GM12892 (cell line): ENCODE measurements at places on chromosomes 1 and 21.

- no peak for DNase-seq
Measured at GRCh38 chr1:15090373-15090772, 63.2 kb upstream of the TMEM51 start.

GRCh38 chr1:226402739-226403165, 5.1 kb downstream of the PARP1 start:
- no peak for DNase-seq

- DNase-seq: no peak
Measured at GRCh38 chr1:224378855-224379631, 22.4 kb downstream of the CNIH4 start.

- DNase-seq: no peak
Measured at GRCh38 chr1:28129150-28129549, 40.7 kb upstream of the EYA3 start.

DNA sequence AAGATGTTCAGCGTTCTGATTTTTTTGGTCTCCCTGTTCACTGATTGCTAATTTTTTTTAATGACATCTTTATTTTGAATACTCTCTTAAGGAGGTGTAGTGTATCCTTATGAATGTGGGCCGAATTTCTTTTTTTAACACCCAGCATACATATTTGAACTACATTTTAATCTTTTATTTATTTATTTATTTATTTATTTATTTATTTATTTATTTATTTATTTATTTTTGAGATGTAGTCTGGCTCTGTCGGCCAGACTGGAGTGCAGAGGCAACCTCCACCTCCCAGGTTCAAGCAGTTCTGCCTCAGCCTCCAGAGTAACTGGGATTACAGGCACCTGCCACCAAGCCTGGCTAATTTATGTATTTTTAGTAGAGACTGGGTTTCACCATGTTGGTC, 15.1 kb downstream of the ZBTB8A start:
- DNase-seq: no peak

DNA sequence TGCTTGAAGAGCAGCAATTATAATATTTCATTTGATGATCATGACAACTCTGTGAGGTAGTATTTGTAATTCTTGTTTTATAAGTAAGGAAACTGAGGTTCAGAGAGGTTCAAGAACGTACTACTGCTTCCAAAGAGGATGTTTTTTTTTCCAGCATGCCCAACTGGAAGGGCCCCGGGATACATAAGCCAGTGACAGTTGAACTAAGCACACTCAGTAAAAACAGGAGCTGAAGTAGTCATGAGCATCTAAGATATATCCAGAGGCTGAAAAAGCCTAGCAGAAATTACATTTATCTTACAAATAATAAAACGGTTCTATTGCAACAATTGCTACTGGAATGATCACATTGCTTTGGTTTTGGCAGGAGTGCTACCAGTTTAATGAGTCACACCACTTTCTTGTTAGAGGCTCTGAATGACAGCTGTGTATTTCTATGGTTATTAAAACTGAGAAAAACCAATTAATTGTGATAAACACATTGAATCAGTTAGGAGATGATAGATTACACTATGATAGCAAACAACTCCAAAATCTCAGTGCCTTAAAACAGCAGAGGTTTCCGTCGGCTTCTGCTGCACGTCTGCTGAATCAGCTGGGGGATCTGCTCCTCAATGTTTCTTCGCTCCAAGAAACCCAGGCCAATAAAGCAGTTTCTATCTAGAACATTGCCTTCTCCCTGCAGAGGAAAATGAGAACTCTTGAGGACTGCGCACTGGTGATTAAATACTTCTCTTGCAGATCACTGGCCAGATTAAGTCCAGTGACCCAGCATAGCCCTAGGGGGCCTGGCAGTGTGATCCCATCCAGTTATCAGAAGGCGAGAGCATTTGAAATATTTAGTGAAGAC, 522.7 kb downstream of the PLPP3 start:
- no peak for DNase-seq

DNA sequence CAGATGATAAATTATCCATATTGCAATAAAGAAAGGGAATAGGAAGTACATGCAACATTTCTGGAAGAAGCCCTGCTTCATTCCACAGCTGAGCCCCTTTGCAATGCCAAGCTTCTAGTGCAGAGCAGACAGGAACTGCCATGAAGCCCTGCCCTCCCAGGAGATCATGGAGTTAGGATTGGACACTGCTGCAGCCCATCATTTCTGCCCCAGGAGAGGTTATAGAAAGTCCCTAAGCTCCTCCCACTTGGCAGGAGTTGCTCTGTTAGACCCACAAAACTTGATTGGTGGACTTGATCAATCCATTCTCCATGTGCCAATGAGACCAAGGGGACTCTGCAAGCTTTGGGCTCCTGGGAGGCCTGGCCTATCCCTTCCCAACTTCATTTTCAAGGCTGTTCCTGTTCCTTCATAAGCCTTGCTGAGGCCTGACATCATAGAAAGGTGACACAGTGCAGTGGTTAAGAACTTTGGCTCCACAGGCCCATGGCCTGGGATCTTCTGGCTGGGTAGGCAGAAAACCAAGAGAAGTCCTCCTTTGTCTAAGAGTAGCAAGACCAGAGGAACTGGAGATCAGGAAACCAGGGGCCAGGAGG, 1.3 kb upstream of the LAPTM5 start:
- no peak for DNase-seq

GRCh38 chr1:6485168-6486101, 6.0 kb downstream of the PLEKHG5 start:
- DNase-seq: no peak

DNA sequence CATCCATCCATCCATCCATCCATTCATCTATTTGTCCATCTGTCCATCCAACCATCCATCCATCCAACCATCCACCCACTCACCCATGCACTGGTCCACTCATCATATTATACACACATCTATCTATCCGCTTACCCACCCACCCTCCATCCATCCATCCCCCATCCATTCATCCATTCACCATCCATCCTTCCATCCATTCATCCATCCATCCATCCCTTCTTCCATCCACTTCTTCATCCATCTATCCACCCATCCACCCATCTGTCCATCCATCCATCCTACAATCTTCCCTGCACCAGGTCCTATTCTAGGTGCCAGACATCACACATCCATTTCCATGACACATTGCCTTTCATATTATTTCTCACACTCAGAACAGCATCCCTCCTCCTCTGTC, 87.1 kb upstream of the ROR1 start:
- no peak for DNase-seq

- DNase-seq: no peak
Measured at GRCh38 chr1:201533836-201534235, 5.1 kb upstream of the NAV1 start.

DNA sequence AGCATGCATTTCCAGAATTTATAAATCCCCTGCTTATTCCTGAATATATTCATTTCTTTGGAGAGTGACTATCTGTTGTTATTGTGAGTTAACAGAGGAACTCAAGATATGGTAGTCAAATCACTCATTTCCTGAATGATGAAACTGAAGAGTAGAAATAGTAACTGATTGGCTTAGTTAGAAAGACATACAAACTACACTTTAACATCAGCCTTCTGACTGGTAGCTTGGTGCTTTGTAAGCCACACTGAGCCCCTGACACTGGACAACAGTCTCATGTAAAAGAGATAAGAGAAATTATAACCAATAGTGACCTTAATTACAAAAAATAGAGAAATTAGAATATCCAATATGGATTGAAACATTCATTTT, 4.8 kb downstream of the GBP7 start:
- DNase-seq: no peak

- DNase-seq: no peak
Measured at GRCh38 chr1:50488876-50489275, 65.6 kb upstream of the DMRTA2 start.

DNA sequence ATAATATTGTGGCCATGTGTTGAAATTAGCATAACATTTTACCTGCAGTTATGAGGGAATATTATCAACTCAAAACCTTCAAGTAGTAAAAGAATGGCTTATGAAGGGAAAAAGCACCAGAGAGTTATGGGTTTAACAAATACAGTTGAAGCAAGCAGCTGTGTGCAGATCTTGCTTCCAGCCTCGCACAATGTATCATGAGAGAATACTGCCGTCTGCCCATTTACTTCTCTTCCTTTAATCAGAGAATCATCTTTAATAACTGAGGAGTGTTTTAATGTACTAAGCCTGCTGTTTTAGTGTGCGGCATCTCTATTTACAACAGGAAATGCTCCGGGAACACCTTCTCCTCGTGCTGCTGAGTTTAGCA, 120.9 kb downstream of the ATG4C start:
- DNase-seq: no peak

- DNase-seq: no peak
Measured at GRCh38 chr21:32351428-32351827, 41.4 kb downstream of the URB1 start.

- DNase-seq: no peak
Measured at GRCh38 chr1:21233490-21233889, 56.8 kb downstream of the ECE1 start.

DNA sequence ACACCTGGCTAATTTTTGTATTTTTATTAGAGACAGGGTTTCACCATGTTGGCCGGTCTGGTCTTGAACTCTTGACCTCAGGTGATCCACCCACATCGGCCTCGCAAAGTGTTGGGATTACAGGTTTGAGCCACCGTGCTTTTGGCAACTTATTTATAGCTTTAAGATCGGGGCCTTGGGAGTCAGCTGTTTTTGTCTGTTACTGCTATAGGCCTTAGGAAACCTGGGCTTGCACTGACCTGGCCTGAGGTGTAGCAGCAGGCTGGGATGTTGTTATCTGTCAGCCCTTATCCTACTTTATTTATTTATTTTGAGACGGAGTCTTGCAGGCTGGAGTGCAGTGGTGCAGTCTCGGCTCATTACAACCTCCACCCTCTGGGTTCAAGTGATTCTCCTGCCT, 11.4 kb downstream of the SZRD1 start:
- no peak for DNase-seq

DNA sequence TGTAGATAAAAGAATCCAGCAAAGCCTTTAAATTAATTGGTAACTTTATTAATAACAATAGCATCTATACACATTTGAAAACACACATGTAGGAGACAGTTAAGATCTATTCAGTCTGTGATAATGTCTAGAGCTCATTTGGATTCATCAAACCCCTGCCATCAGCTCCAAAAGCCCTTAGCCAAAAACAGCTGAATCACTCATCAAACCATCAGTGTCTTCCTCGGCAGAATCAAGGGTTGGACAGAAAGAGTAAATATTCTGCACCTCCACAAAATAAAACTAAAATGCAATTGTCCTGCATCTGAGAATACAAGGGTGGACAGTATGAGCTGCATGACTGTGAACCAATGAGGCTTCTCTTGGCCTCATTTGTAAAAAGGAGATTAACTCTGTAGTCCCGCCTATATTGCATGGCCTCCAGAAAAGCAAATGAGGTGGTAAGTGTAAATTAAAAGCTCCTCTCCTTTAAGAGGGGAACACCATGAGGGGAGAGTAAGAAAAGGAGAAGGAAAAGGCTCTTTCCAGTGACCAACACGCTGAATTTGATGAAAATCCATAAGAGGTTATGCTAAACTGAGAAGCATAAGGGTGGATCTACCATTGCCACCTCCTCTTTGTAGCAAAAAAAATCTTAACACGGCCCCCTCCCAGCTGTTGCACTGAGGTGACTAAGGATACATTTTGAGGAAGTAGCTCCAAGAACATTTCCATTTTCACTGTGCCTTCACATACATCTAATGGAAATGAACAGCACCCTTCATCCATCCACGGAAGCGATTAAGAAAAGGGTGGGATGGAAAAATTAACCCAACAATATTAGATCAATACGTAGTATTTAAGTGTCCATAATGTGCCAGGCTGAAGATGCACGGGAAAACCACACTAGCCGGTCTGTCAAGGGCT, 14.7 kb upstream of the BOLA1 start:
- no peak for DNase-seq

GRCh38 chr1:38929476-38929875, 12.2 kb downstream of the RHBDL2 start:
- no peak for DNase-seq

GRCh38 chr1:115107516-115108260, 18.4 kb upstream of the TSPAN2 start:
- DNase-seq: no peak

DNA sequence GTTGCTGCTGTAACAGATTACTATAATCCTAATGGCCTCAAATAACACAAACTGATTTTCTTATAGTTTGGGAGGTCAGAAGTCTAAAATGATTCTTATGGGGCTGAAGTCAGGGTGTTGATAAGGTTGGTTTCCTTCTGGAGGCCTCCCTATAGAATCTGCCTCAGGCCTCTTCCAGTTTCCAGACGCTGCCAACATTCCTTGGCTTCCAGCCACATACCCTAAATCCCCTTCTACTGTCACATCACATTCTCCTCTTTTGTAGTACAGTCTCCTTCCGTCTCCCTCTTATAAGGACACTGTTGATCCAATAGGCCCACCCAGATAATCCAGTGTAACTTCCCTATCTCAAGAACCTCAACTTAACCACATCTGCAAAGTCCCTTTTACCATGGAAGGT, 145.3 kb upstream of the NCAM2 start:
- no peak for DNase-seq
